ENCODE measurements at places on chromosomes 5 and 9.

DNA sequence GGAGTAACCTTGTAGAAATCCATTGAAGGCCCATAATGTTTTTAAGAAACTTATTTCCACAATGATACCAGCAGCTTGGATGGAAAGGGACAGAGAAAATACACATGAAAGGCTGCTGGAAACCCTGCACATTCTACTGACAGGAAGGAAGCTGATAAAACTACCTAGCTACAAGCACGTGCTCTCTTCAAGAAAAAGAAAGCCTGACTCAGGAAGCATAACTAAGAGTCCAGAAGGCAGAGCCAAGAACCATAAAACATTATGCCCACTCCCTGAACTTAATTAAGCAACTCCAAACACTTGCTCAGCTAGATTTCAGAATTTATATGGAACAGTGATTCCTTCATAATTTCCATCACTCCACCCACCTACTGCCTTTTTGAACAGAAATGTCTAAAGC lies 430.8 kb downstream of the SEMA5A start:
- DNase-seq: no peak

DNA sequence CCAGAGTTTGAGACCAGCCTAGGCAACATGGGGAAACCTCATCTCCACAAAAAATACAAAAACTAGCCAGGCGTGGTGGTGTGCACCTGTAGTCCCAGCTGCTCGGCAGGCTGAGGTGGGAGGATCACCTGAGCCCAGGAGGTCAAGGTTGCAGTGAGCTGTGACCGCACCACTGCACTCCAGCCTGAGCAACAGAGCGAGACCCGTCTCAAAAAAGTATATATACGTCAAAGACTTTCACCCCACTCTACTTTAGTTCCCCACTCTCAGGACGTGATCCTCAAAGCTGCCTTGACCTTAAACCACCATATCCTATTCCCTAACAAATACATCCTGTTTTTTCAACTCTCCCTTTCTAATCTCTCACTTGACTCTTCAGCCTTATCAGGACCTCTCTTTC lies 41.0 kb downstream of the PCDHGC5 start:
- DNase-seq: no peak

GRCh38 chr9:75885652-75886051 lies 4.8 kb upstream of the PCSK5 start:
- DNase-seq: no peak

GRCh38 chr5:36675282-36675681 lies 68.9 kb downstream of the SLC1A3 start:
- no peak for DNase-seq

GRCh38 chr5:43674536-43674935 lies 71.6 kb downstream of the NNT start:
- DNase-seq: no peak

DNA sequence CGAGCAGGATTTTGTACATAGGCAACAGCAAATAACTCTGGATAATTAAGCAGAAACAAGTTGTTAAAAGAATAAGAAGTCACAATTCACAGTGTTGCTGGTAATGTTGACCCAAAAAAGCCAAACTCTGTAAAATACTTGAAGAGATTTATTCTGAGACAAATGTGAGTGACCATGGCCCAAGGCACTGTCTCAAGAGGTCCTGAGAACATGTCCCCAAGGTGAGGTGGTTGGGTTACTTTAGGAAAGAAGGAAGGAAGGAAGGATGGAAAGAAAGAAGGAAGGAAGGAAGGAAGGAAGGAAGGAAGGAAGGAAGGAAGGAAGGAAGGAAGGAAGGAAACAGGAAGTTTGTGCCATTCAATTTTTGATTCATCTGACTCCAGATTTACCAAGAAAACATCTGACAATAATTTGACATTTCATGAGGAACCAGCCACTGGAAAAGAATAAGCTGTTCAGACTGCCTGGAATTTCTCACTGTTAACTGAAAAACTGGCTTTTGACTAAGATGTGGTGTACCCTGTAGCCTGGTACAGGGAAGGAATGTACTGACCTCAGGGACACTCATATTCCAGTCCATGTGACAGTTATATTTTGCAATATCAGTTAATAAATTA lies 295.9 kb upstream of the TNC start:
- no peak for DNase-seq

GRCh38 chr5:176934309-176934930 lies 35.3 kb upstream of the HK3 start:
- no peak for DNase-seq
